ENCODE measurements at places on chromosomes 12 and 14.

DNA sequence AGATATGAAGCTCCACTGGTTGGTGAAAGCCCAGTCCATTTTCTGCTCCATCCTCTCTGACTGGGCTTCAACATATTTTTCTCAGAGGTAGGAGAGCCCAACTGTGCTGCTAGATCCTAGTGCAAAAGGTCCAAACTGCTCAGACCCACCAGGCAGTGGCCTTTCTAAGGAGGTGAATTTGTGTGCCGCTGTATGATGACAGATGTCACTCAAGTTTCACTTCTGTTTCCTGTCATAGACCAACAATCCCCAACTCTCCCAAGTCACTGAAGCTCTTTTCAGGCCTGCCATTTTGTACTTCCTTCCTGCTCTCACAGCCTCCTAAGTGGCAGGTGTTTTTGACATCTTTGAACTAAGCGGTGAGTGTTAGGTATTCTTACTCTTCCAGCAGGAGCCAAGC, 16.4 kb upstream of the RNASE4 start:
- no peak for DNase-seq

GRCh38 chr12:12891080-12891880, at the start of gene GPRC5A:
Gene GPRC5A, plus strand, starts transcription at chr12:12891562. Its CDS starts 16,688 bp downstream, at chr12:12908250.
- DNase-seq = no peak

DNA sequence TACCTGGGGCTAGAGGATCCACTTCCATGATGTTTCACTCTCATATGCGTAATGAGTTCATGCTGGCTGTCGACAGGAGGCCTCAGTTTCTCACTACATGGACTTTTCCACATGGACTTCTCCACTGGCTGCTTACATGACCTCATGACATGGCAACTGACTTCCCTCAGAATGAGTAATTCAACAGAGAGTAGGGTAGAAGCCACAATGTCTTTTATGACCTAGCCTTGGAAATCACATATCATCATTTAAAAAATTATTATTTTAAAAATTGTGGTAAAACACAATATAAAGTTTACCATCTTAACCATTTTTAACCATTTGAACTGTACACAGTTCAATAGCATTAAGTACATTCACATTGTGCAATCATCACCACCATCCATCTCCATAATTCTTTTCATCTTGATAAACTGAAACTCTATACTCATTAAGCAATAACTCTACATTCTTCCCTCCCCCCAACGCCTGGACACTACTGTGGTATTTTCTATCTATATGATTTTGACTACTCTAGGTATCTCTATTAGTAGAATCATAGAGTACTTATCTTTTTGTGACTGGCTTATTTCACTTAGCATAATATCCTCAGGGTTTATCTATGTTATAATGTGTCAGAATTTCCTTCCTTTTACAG, 144.5 kb downstream of the TGFB3 start:
- no peak for DNase-seq

DNA sequence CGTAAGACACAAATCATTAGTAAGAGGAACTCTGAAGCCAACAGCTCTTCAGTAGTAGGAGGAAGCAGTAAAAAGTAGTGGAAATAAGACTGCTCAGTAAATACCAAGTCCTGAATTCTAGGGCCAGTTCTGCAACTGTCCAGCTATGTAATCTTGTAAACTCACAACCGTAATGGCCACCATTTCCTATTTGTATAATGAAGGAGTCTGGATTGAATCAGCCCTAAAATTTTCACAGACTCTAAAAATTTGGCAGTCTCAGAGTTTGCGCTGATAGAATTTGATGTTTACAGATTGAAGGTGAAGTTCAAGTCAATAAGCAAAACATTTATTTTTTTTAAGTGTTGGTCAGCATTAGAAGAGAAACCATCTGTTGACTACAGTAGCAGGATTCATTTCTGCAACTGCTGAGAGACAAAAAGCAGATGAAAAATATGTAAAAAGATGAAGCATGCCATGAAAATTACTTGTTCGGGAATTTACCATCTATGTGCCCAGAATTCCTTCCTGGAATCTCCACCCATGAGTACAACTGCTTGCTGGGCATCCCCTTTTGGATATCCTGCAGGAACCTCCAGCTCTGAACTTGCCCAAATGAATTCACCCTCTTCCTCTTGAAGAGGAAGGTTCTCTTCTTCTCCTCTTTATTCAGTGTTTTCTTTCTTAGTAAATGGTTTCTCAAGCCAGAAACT, 47.5 kb downstream of the GALNT4 start:
- no peak for DNase-seq

DNA sequence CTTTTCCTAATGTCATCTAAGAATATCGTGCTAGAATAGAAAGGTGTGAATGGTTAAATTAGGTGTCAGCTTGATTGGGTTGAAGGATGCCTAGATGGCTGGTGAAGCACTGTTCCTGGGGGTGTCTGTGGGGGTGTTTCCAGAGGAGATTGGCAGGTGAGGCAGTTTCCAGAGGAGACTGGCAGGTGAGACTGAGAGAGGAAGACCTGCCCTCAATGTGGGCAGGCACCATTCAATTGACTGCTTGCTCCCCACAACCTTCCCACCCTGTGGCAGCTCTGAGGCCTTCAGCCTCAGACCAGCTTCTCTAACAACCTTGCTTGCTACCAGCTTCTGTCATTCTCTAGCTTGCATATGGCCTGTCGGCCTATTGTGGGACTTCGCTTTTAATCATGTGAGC, 9.2 kb downstream of the RNASE9 start:
- no peak for DNase-seq

- DNase-seq = no peak
Observed at GRCh38 chr12:47811581-47812484, 7.9 kb downstream of the HDAC7 start.

DNA sequence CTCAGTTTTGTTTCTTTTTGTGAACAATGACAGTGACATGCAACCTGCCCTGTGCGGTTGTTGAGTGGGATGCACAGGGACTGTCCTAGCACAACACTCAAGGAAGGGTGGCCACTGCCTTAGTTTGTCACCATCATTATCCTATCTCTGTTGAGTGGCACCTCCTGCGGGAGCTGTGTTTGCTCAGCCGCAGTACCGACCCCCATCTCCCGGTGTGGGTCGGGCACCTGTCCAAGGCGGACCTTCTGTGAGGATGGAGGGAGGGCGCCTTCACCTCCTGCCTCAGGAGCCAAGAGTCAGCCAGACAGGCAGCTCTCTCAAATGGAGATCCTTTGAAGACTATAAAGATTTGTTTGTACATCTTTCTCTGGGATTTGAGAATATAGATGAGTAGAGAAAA, 142.1 kb downstream of the TSPAN9 start:
- DNase-seq = no peak

DNA sequence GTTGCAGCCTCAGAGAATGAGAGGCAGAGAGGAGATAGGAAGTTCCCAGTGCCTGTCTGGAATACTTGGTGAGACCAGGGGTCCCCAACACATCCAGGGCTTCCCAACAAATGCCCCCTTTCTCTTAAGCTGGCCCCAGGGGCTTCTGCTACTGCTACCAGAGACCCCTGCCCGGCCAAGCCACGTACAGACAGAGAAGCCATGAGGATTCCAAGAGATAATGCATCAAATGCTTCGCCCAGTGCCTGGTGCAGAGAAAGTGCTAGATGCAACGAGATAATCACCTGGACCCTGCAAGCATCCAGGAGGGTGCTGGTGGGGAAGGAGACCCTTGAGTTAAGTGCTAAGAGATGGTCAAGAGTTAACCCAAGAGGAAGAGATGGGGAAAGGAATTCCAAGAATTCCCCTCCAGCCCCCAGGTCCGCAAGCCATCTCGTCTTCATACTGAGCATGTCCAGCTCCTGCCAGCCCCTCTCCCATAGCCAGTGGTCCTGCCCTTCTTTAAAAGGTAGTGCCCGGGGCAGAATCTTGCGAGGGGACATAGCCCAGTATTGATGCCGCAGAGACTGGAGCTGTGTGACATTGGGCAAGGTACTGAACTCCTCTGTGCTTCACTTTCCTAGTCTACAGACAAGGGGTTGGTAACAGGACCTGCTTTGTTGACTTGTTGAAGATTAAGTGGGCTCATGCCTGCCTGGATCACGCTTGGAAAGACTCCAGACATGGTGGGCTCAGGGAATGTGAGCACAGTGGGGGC, 103.3 kb downstream of the CALM1 start:
- no peak for DNase-seq

GRCh38 chr14:63182968-63183367, 21.3 kb upstream of the RHOJ start:
- no peak for DNase-seq

GRCh38 chr12:56128670-56129205, 671 bp downstream of the ESYT1 start:
- DNase-seq = no peak

DNA sequence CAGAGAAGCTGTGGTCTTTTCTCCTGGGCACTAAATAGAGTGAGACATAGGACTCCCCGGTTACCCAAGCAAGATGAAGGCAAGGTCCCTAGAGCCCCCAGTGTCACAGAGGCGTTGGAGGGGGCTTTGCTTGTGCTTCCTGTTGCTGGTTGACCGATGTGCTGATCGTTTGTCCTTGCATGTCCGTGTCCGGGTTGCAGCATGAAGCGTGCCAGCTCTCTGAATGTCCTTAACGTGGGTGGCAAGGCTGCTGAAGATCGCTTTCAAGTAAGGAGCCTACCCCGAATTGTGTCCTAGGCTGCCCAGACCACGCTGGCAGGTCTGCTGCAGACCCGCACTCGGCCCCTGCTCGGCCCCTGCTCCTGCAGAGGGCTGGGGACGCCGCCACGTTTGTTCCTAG, 23.1 kb downstream of the XRCC3 start:
- no peak for DNase-seq

DNA sequence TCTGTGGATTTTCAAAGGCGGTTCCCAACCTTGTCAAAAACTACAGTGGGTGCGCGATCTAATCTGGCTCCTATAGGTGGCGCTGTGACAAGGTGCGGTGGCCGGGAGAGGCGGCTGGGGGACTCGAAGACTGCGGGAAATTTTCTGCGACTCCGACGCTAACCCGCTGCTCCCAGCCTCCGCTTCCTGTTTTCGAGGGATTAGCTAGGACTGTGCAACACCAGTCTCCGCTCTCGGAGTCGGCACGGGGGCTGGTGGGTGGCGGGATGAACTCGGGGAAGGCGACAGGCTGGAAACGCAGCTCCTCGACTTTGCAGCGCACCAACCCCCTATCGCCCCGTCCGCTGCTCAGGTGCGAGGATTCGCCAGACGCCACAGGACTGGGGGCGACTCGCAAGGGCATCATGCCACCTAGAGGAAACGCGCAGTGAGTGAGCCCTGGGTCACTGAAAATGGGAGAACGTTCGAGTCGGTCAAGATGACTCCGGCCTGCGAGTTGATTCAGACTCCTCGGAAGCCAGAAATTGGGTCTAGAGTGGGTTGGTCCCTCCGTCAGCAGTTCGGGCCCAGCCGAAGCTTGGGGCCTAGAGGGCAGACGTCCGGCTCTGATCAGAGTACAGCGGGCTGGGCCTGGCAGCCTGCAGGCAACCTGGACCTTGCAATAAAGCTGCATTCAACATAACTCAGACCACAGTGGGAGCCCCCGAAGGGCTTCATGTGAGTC, 5.5 kb upstream of the PAX9 start:
- DNase-seq = no peak

DNA sequence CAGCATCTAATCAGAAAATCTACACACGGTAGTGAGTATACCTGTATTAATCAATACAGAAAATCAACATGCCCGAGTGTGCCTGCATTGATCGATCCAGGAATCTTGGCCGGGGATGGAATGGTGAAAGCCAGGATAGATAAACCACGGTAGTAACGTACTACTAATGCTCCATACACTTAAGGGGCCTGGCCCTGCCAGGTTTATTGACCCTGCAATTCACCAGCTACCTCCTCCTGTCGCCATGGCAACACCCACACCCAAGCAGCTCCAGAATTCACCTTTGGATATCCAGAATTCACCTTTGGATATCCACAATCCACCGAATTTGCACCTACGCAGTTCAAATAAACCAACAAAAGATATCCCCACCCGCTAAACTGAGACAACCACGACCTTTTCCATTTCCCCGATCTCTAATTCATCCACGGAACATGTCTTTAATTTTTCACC, 14.8 kb upstream of the CALM1 start:
- DNase-seq = no peak

- DNase-seq = no peak
Observed at GRCh38 chr14:59358784-59359183, 106.4 kb downstream of the GPR135 start.

DNA sequence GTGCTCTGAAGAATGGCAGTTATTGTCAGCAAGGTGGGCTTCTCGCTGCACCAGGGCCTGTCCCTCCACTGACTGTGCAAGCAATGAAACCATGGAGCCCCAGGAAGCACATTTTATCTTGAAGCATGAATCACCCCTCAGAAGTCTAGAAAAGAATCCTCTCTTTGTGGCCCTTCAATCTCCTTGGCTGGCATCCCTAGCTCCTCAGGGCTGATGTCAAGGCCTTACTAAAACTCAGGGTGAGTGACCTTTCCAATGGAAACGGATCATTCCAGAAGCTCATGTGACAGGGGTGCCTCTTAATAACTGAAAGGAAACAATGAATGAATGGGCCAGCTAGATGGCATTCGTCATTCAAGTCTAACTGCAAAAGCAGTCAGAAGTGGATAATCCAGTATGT, 22.3 kb upstream of the PLEKHH1 start:
- no peak for DNase-seq

DNA sequence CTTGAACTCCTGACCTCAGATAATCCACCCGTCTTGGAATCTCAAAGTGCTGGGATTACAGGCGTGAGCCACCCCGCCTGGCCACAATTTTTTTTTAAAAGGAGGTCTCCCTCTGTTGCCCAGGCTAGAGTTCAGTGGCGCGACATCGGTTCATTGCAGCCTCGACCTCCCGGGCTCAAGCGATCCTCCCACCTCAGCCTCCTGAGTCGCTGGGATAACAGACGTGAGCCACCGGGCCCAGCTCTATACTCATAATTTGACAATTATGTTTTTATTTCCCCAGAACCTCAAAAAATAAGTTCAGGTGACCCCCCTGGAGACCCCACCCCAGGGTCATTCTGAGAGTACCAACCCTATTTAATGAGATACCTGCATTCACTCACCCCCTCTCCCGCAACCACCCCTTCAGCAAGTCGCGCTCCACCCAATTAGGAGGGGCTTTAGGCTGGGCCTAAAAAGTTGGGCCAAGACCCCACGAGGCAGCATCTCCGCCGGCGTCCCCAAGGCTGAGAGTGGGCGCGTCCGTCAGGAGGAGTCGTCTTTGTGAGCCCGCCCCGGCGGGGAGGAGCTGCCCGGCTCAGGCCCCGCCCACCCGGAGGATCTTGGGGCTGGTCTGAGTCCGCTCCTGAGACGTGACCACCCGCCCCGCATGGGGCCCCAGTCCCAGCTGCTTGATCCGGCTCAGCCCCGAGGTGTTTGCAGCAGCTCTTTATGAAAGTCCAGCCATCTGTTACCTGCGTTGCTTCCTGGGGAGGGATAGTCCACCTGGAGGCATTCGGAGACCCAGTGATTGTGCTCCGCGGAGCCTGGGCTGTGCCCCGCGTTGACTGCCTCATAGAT, at the start of gene ANKRD33:
ANKRD33 (plus strand) TSS at position 628 of the 840 bp plus-strand sequence; CDS start at position 712, 84 bp downstream.
- DNase-seq = no peak

GRCh38 chr12:9969673-9970072, 1.5 kb upstream of the CLEC12A start:
- no peak for DNase-seq

- no peak for DNase-seq
Observed at GRCh38 chr12:13103391-13104033, at the start of gene GSG1. Gene GSG1, minus strand, starts transcription at chr12:13103667. Its CDS starts 155 bp downstream, at chr12:13103512.

Measured in effector memory CD8-positive, alpha-beta T cell (primary cell).